Activated naive CD8-positive, alpha-beta T cell treated with anti-CD3 and anti-CD28 coated beads, Interleukin-2, amount 50 U/mL, for 24 hours (primary cell): ENCODE measurements at places on chromosomes 5 and 9.

DNA sequence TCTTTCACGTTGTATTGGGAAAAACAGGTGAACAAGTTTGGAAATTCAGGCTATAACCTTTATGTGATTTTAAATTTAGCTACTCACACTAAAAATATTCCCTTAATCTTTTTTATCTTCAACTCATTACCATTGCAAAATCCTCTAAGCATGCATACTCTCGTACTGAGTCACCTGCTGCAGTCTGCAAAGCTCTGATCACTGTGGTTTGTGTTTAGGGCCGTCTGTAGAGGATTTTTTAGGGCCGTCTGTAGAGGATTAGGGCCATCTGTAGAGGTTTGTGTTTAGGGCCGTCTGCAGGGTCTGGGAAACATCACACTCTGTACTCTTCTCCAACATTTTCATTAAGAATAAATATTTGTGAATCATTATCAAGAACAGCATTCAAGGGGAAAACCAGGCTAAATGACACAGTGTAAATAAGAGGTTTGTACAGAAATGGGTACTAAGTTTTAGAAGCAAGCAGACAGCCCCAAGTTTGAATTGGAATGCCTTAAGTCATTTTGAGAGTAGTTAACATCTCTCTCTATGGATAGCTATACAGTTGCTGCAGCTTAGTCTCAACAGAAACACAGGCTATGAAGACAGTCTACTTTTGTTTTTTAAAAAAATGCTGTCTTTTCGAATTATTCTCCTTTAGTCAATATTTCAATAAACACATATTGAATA is 155.0 kb upstream of the TSLP start:
- DNase-seq = no peak
- H3K4me3 ChIP-seq = no peak overlapping the region
- peaks cover 2% of the 10 kb centered on the region for H3K27me3 ChIP-seq
- H3K27ac ChIP-seq = no peak overlapping the region
- H3K36me3 ChIP-seq = no peaks in the 10 kb centered on the region

DNA sequence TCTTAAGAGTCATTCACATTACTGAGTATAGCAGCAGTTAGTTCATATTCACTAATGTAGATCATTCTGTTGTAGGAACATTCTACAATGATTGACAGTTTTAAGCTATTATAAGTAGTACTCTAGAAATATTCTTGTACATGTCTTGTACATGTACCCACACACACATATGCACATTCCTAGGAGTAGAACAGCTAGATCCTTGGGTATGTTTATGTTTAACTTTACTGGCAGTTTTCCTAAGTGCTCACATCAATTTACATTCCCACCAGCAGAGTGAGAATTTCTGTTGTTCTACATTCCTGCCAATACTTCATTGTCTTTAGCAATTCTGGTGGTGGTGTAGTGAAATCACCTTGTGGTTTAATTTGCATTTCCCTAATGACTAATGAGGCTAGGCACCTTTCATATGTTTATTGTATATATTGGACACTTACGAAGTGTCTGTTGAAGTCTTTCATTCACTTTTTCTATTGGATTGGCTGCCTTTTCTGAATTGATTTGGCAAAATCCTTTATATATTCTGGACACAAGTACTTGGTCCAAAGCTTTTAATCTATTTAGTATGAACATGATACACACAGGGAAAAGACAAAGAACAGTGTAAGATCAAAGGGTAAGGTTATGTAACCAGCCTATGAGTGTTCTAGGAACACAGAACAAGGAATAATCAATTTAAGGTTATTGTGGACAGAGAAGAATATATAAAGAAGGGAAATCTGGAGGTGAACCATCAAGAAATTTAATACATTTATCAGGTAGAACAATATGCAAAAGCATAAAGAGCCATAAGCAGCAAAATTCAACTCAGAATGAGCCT is 95.6 kb downstream of the MLLT3 start:
- H3K27ac ChIP-seq = no peak overlapping the region
- H3K27me3 ChIP-seq = no peaks in the 10 kb centered on the region
- H3K4me1 ChIP-seq = peaks cover 74% of the 10 kb centered on the region
- peaks cover 6% of the 10 kb centered on the region for H3K36me3 ChIP-seq
- H3K4me3 ChIP-seq = no peak overlapping the region

- no peak overlapping the region for H3K4me3 ChIP-seq
- H3K27me3 ChIP-seq = peaks cover 4% of the 10 kb centered on the region
- peaks cover 2% of the 10 kb centered on the region for H3K4me1 ChIP-seq
- no peaks in the 10 kb centered on the region for H3K36me3 ChIP-seq
- DNase-seq = no peak
These were observed 313.3 kb downstream of the EBF1 start for GRCh38 chr5:158786390-158786789.

GRCh38 chr9:112299514-112299913 is 33.9 kb downstream of the PTBP3 start:
- H3K27me3 ChIP-seq = no peaks in the 10 kb centered on the region
- no peak overlapping the region for H3K27ac ChIP-seq
- no peak for DNase-seq
- H3K4me1 ChIP-seq = peaks cover 45% of the 10 kb centered on the region

- no peaks in the 10 kb centered on the region for H3K27me3 ChIP-seq
- no peak overlapping the region for H3K4me3 ChIP-seq
- peaks cover 9% of the 10 kb centered on the region for H3K4me1 ChIP-seq
- H3K27ac ChIP-seq = no peak overlapping the region
These were observed 54.7 kb downstream of the MACROH2A1 start for GRCh38 chr5:135344349-135344748.

DNA sequence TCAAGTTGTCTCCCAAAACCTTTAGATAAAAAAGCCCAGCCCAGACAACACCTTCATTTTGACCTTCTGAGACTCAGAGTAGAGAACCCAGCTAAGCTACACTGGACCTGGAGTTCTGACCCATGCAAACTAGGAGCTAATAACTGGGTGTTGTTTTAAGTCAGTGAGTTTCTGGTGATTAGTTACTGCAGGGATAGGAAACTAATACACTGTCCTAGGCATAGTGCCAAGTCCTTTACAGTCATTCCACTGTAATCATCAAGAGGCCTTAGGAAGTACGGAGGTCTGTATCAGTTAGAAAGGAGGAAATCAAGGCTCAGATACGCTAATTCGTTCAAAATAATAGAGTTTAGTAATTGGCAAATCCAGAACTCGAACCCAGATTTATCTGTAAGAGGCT is 197.9 kb downstream of the KCTD16 start:
- no peaks in the 10 kb centered on the region for H3K4me1 ChIP-seq
- no peak overlapping the region for H3K27ac ChIP-seq
- H3K36me3 ChIP-seq = no peaks in the 10 kb centered on the region
- no peak for DNase-seq

DNA sequence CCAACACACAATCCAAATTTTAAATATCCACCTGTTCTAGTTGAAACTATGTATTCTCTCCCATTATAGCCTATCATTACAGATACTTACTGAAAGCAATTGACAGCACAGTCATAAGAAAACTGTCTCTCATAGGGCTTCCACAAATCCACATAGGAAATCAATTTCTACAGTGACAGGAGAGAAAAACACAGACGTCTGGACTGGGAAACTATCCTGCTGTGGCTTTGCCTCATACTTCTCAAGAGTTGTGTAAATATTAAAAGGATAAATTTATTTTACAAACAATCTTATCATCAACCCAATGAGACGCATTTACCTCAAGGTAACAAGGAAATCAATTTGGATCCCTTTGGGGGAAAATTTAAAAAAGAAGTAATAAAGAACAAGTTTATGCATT is 517.5 kb downstream of the EFNA5 start:
- no peaks in the 10 kb centered on the region for H3K4me1 ChIP-seq
- no peaks in the 10 kb centered on the region for H3K36me3 ChIP-seq
- H3K27me3 ChIP-seq = peaks cover 2% of the 10 kb centered on the region
- no peak overlapping the region for H3K27ac ChIP-seq

GRCh38 chr5:111229871-111230810 is 6.0 kb downstream of the CAMK4 start:
- peaks cover 78% of the 10 kb centered on the region for H3K4me1 ChIP-seq
- peaks cover 5% of the 10 kb centered on the region for H3K36me3 ChIP-seq
- H3K27ac ChIP-seq = peak overlapping the region; percentile 76
- no peaks in the 10 kb centered on the region for H3K27me3 ChIP-seq

DNA sequence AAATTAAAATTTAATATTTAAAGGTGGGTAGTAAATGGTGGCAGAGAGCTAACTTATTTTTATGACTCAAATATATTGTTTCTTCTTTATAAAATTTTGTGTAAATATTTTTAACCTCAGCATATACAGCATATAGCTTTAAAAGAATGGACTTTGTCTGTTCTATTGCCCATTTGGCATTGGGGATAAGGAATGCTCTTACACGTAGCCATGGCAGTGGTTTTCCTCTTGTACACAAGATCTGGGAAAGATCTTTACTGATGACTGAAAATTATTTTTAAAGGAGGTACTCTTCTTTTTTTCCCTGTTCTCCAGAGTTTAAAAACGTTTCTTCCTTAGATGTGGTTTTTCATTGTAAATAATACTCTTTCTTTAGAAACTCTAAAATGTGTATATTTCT is 75.0 kb downstream of the PBX3 start:
- H3K27me3 ChIP-seq = no peaks in the 10 kb centered on the region
- no peaks in the 10 kb centered on the region for H3K36me3 ChIP-seq
- DNase-seq = no peak
- H3K4me3 ChIP-seq = no peak overlapping the region
- H3K4me1 ChIP-seq = peaks cover 30% of the 10 kb centered on the region

GRCh38 chr5:55584398-55585205 is 49.8 kb upstream of the PLPP1 start:
- H3K27ac ChIP-seq = no peak overlapping the region
- peaks cover 31% of the 10 kb centered on the region for H3K4me1 ChIP-seq
- no peaks in the 10 kb centered on the region for H3K27me3 ChIP-seq
- H3K4me3 ChIP-seq = no peak overlapping the region
- no peak for DNase-seq

DNA sequence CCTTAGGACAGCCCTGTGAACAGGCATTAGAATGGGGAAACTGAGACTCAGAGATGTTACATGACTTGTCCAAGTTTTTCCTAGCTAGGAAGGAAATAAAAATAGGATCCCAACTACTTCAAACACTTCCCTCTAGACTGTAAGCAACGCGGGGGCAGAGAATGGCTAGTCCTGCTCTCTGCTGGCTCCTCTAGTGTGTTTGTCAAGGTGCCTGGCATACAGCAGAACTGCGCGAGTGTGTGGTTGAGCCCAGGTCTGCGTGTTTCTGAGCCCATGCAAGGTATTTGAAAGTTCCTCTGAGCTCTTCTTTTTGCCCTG is 152.5 kb downstream of the MACROH2A1 start:
- no peaks in the 10 kb centered on the region for H3K36me3 ChIP-seq
- H3K4me1 ChIP-seq = no peaks in the 10 kb centered on the region
- H3K27me3 ChIP-seq = no peaks in the 10 kb centered on the region

DNA sequence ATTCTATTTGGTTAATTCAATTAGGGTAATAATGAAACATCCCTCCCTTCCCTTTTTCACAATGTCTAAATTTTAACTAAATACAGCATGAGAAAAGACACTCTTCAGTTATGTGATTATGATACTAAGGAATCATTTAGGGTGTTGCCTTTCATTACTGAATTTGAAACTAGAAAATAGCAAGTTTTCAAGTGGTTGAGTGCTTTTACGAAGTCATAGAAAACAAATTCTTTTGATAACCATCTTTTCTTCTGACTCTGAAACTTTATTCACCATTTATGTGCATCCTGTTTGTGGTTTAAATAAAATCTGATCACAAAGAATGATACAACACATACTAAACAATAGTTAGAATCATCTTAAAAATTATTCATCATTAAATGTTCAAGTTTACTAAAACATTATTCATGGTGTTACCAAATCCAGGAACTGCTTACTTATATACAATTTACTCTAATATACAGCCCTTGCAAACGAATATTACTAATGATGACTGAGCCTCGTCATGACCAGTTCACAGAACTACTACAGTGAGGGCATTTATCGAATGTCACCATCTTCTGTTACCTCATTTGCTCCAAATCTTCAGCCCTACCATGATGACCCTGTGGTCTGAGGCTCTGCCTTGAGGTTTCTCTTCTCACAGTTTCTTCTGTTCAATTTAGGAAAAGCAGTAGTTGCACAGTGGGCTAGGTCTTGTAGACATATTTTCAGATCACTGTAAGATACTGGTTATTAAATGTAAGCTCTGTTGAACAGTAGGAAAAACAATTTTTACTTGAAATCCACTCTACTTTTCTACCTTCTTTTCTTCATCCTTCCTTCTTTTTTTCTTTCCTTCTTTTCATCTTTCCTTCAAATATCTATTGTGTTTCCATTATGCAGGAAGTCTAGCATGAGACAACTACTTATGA is 18.3 kb upstream of the IL9 start:
- H3K36me3 ChIP-seq = peaks cover 1% of the 10 kb centered on the region
- H3K27me3 ChIP-seq = peaks cover 66% of the 10 kb centered on the region
- no peak overlapping the region for H3K27ac ChIP-seq
- no peak for DNase-seq
- H3K4me3 ChIP-seq = no peak overlapping the region
- peaks cover 13% of the 10 kb centered on the region for H3K4me1 ChIP-seq
